ENCODE measurements at places on chromosomes 6 and 20.

DNA sequence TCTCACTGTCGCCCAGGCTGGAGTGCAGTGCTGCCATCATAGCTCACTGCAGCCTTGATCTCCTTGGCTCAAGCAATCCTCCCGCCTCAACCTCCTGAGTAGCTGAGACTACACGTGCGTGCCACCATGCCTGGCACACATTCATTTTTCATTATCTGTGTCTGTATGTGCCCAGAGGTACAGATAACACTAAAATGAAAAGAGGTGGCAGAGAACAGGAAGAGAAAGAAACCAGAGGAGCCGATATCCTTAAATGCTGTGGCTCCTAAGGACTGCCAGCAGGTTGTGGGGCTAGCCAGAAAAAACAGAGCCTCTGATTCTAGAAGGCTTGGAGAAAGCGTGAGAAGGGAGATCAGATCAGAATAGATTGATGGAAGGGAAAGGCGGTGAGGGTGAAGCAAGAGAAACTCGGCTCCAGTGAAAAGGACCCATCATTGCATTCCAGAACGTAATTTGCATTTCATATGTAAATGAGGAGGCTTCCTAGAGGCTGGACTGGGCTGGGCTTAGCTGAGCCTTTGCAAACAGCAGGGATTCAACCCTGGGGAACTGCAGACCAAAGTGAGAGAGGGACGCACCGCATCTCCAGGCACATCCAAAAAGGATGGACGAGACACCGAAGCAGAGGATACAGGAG is 64.2 kb downstream of the GCNT2 start:
- DNase-seq: no peak

- peak; percentile 63 for DNase-seq
Observed at GRCh38 chr6:106141441-106142237, 55.5 kb downstream of the PRDM1 start.

DNA sequence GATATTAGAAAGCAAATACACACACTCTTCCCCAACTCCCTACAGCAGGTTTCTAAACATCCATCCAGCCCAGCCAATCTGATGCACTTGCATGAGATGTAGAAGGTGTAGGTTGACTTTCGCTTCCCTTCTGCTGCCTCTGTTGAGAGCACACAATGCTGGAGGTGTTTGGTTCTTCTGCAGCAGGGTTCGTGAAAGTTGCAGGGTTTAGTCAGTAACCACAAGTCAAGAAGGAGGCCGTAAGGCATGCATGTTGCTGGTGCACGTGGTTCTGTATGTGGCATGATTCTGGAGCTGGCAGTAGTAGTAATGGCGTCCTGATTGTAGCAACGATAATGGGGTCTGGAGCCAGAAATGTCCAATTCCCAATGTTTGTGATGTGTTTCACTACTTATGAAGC is 53.0 kb downstream of the DEK start:
- peak; percentile 1 for DNase-seq

- DNase-seq: no peak
Observed at GRCh38 chr6:73579851-73580246, 59.0 kb upstream of the EEF1A1 start.

DNA sequence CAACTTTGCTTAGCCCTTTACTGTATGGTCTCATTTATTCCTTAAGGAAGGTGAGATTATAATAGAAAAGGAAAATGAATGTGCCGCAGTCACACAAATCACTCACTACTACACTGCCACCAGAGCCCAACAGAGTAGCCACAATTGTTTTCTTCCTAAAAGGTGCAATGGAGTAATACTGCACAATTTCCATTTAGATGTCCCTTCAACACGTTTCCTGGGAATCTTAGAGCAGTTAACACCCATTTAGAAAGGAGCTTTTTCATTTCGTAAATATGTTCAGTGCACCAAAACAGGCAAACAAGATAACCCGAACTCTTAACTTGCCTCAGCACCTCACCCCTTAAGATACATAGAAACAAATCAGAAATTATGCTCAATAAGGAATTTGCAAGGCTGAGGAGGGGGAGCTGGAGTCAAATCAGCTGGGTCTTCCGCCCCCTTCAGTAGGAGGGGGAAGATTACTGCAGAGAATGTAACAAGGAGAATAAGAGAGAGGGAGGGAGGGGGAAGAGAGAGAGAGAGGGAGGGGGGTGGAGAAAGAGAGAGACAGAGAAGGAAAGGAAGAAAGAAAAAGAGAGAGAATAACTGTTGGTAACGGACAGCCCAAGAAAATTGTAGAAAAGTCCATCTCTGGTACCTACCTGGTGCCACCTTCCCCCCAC is 155.5 kb downstream of the BCAS1 start:
- no peak for DNase-seq

DNA sequence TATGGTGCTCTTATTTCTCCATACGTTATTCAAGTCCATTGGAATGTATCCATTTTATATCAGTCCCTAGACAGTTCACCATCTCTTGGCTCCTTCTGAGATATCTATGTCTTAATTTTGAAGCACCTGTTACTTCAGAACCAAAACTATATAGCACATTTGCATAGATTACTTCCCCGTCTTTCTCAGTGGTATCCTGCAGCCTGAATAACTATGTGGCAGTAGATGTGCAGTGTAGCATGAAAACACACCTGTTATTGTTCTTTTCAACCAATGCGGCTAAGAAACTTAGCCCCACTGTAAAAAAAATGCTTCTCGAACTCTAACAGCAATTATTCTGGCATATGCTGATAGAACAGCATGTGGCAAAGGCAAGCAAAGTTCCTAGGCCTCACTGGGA is 1184.4 kb upstream of the ADGRB3 start:
- DNase-seq: no peak

DNA sequence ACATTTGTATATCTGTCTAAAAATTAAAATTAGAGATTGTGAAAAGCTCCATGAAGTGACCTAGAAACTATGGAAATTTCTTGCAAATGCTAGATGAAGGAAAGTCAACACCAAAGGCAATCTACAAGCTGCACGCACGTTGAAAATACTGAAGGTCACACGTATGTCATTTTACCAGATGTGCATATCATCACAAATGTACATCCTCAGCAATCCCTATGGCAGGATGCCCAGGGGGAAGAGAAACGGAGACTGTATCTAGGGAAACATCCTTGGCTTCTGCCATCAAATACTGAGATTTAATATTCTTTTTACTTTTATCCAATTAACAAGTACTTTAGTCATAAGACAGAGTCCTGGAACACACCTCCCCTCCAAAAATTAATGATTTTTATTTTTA is 672.0 kb downstream of the RNF144B start:
- no peak for DNase-seq

GRCh38 chr6:18491308-18492045 is 104.3 kb downstream of the RNF144B start:
- no peak for DNase-seq

- DNase-seq: no peak
Observed at GRCh38 chr6:168035098-168035660, 37.7 kb downstream of the KIF25 start.

DNA sequence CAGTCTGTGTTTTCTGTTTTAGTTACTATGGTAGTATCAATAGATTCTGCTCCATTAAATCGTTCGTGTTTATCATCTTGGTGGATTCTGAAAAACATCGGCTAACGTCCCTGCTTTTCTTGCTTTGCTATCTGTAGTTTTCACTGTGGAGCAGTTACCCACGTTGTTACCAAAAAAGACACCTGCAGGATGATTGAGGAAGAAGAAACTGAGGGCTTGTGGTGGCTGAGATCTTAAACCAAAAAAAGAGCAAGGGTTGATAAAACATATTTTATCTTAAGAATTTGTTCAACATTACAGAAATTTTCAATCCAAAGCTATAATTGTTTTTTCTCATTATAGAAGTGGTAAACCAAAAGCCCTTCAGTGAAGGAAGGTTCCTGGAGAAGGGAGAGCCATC is 166.3 kb downstream of the FARS2 start:
- no peak for DNase-seq

DNA sequence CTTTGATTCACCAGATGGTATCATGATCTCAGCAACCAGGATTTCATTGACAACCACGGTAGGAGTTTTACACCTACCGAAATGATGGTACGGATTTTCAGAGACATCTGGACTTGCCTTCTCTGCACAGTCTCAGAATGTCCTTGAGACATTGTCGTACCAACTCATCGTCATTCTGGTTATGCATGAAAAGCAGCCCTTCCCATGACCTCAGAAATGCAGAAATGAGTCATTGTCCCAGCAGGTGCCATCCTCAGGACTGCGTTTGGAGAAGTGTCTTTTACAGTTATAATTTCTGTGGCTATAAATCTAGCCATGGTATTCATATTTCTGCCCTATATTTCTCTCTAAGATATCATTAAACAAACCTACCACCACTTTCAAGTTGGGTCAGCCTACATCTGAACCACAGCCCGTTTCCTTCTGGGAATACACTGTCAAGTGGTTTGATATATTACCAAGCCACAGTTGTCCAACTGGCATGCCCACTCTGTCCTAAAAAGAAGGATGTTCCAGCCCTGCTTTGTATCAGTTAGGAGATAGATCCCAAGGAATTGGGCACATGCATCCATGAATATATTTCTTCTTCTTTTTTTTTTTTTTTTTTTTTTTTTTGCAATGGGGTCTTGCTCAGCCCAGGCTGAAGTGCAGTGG is 7.5 kb upstream of the BFSP1 start:
- DNase-seq: no peak

GRCh38 chr20:41978246-41978790 is 360.1 kb upstream of the CHD6 start:
- no peak for DNase-seq

- DNase-seq: no peak
Observed at GRCh38 chr20:33309631-33310030, 26.6 kb downstream of the BPIFB1 start.

DNA sequence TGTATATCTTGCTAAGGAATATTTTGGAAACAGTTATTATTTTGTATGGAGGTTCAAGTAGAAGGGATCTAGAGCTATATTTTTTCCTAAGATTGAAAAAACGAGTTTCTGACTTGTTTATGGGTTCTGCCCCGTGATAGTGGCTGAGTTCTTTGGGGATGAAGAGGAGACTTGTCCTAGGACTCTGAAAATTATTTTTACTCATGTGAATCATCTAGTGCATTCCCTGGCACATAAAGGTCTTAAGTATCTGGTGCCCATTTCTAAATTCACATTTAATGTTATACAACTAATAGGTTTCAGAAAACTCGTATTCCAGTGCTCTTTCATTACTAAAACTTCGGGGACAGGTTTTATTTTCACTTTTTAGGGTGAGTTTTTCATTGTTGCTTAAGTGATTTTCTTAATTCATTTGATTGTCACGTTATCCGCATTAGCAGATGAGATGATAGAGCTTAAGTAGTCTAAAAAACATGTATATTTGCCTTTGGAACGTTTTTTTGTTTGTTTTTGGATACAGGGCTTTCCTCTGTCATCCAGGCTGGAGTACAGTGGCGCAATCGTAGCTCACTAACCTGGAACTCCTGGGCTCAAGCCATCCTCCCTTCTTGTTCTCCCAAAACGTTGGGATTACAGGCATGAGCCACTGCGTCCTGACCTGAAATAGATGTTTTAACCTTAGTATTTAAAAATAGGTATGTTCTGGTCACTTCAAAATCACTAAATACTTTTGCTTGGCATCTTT is 2.1 kb downstream of the NFYA start:
- no peak for DNase-seq

- DNase-seq: no peak
Observed at GRCh38 chr20:25020345-25020744, 27.8 kb upstream of the APMAP start.

- no peak for DNase-seq
Observed at GRCh38 chr20:17029698-17030097, 197.1 kb upstream of the PCSK2 start.

DNA sequence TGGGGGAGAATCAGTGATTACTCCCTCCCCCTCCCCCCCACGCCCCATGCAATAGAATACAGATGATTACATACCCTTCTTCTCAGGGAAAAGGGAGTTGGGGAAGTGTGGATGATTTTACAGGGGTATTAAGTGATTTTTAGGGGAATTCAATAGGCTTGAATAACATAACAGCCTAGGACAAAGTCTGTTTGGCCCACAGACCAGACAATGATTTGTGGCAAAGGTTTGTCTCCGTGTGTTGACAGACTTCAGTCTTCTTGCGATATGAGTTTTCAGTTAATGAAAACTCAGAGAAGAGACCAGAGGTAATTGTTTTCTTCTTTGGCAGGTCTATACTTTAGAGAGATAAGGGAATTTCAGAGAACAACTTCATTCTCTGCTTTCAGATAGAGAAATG is 95.3 kb downstream of the OR2B2 start:
- DNase-seq: no peak

GRCh38 chr20:9699181-9699580 is 139.7 kb downstream of the PAK5 start:
- DNase-seq: no peak

All from CD4-positive, alpha-beta T cell treated with Interleukin-4 for 4 hours (primary cell).